ENCODE measurements at places on chromosomes 13 and 19. TPM values are rescaled to one million over a fixed set of nuclear protein-coding genes. Genes with fewer than 3 reads are reported as not detected.
A peak's percentile ranks its signal among the peaks of the same experiment; 100 is the strongest.

Gene SLC10A2
- total RNA-seq = not detected

Gene NCCRP1
- not detected for total RNA-seq

GRCh38 chr19:33604651-33605050 lies 17.1 kb upstream of the CHST8 start:
- DNase-seq = no peak

DNA sequence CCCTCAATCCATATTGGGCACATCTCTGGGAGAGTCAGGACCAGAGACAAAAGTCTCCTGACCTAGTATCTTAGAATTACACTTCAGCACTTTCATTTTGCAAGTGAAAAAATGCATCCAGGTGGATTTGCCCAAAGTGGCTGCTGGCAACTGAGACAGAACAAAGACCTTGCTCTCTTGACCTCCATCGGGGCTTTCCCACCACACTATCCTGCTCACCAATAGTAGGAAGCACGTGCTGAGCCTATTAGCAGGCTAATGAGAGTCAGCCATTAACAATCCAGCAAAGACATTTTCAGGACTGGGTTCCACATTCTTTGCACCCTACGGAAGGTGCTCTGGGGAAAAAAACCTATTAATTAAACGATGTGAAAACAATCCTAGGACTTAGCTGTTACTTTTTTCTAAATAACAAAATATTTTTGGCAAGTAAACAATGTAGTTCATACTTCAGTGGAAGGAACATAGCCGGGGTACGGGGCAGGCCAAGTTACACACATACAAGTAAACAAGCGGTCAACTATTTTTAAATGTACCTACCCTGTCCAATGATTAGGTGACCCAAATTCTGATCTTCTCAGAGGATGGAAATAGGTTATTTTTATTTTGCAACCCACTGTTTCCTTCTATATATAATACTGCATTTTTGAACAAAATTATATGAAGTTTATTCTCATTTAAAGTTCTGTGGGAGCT lies 78.6 kb downstream of the CDADC1 start:
- DNase-seq = no peak

- no peak for DNase-seq
Observed at GRCh38 chr13:33958964-33959363, 141.0 kb downstream of the RFC3 start.

DNA sequence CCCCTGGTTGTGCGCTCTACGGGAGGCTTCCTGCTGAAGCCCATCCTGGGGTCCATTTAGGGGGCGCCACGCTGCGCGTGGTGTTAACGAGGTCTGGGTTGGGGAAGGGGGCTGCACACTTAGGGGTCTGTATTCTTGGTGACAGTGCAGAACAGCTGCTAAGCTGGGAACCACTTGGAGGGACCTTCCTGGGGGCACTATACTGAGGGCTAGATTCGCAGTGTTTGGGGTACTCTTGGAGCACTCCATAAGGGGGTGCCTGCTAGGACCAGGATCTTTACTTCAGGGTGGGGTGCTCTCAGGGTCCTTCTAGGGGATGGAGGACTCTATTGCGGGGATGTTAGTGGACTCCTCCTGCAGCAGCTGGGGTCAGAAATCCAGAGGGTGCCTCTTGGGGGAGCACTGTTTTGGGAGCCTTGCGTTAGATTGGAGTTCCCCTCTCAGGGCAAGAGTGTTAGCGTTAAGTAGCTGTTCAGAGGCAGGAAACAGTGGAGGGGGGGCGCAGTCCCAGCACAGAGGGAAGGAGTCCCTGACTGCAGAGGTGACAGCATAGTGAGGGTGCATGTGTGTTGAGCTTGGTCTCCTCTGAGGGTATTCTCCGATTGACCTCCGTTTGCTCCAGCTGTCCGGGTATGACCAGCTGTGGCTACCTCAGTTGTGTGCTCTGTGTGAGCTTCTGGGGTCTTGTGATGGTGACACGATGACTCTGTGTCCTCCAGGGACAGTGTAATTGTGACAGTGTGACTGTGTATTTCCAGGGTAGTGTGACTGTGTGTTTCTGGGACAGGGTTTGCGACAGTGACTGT lies 1.1 kb downstream of the PDE4A start:
- no peak for DNase-seq

GRCh38 chr13:38348861-38349389 lies 726 bp upstream of the UFM1 start:
- peak; percentile 43 for DNase-seq

Gene GIPC3
- not detected for total RNA-seq

GRCh38 chr19:34308381-34309367 lies 54.3 kb downstream of the GARRE1 start:
- DNase-seq = no peak

- DNase-seq = no peak
Observed at GRCh38 chr19:29040951-29041350, 172.0 kb downstream of the UQCRFS1 start.
